ENCODE measurements at places on chromosomes 12 and 14.

DNA sequence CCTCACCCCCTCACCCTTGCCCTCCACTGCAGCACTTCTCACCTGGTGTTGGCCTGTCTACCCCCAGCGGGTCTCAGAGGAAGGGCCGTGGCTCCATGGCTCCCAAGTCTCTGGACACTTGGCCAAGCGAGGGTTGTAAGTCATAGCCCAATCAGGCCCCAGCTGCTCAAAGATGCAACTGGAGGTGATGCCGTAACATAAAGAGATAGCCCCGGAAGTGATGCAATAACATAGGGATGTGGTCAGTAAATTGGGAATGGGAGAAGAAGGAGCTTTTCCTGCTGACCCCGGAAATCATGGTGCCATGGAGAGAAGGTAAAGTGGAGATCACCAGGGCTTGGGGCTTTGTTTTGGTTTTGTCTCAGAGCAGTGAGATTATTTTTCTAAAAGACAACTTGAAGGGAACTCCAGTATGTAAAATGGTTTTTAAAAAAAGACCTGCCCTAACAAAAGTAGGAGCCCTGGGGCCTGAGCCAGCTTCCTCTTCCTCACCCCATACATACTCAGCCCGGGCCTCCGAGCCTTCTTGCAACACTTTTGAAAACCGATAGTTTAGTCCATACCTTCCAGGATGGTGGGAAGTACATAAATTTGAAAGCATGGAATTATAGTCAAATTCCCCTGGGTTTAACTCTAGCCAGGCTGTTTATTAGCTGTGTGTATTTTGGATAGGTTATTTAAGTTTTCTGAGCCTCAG lies 212.5 kb downstream of the CRADD start:
- DNase-seq: no peak

DNA sequence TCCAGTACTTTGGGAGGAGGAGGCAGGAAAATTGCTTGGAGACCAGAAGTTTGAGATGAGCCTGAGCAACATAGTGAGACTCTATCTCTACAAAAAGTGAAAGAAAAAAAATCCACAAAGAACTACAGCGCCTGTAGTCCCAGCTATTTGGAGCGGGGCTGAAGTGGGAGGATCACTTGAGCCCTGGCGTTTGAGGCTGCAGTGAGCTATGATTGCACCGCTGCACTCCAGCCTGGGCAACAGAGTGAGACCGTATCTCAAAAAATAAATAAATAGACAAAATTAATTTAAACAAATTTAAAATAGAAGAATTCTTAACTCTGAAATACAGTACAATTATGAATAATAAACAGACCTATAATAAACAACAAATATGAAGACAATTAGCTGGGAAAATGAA lies 40.9 kb downstream of the ATL1 start:
- DNase-seq: no peak

DNA sequence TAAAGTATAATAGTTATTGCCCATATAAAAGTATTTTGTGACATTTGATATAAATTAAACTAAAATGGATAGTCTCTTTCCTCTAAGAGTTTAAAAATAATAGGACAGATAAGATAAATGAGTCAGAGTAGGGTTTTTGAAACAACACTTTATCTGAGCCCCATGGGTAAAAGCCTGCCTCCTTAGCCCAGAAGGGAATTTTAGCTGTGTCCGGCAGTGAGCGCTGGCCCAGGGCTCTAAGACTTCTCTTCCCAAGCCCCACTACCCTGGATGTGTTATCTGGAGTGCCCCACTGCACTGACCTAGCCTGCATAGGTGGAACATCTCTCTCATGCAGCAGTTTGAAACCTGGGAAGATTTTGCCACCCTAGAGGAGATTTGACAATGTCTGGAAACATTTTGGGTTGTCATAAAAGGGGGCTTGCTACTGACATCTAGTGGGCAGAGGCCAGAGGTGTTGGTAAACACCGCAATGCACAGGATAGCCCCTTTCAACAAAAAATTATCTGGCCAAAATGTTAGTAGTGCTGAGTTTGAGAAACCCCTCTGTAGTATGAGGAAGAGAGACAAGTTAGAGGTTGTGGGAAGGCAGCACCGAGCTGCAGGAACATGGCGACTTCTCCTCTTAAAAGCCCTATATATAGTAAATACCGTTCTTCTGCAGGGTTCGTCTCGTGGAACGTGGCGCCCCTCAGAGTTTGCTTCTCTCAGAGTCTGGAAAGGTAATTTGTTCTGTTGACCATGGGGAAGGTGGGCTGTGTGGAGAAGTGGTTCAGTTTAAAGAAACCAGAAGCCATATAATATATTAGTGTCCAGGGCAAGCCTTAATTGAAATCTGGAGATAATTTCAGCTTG lies 29.3 kb upstream of the ATF1 start:
- DNase-seq: peak; percentile 17

GRCh38 chr12:15672671-15673270 lies 116.4 kb downstream of the EPS8 start:
- DNase-seq: no peak

GRCh38 chr12:52137746-52138145 lies 54.1 kb downstream of the KRT80 start:
- no peak for DNase-seq

GRCh38 chr12:50047693-50048250 lies 9.6 kb upstream of the ASIC1 start:
- no peak for DNase-seq

- no peak for DNase-seq
These were observed 4.2 kb downstream of the RNU4-2 start for GRCh38 chr12:120287491-120287890.

GRCh38 chr14:59207506-59207933 lies 19.1 kb downstream of the DAAM1 start:
- no peak for DNase-seq

GRCh38 chr12:92464911-92465310 lies 237.9 kb upstream of the PLEKHG7 start:
- no peak for DNase-seq

Measured in activated naive CD8-positive, alpha-beta T cell treated with anti-CD3 and anti-CD28 coated beads, Interleukin-2, amount 50 U/mL, for 24 hours (primary cell).